Pancreas (tissue), 10 donors: ENCODE measurements at places on chromosomes 12 and 14. TPM values are rescaled to one million over a fixed set of nuclear protein-coding genes. Genes with fewer than 3 reads are reported as not detected.

- no peaks in the 10 kb centered on the region for H3K27me3 ChIP-seq
- peak; percentile 80 for DNase-seq
- no peaks in the 10 kb centered on the region for H3K36me3 ChIP-seq
- H3K4me1 ChIP-seq, result no peaks in the 10 kb centered on the region
These were observed 33.8 kb downstream of the PACS2 start for GRCh38 chr14:105348169-105348944.

DNA sequence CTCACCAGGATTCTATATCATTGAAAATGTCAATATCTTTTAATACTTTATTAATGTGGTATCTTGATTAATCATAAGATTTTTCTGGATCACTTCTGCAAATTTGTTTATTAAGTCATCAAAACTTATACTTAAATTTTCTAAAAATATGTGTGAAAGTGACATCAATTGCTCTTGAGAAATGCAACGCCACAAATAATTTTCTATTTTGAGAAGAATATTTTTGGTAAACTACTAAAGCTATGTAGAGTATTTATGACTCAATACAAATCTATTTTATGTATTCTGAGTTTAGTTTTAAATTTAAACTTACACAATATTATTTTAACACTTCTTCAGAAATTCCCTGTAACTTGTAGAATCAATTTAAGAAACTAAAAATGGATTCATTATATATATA, 263.3 kb downstream of the RASSF9 start:
- H3K4me1 ChIP-seq, result no peaks in the 10 kb centered on the region
- no peak for DNase-seq
- no peaks in the 10 kb centered on the region for H3K27me3 ChIP-seq

GRCh38 chr12:75444429-75445136, 36.0 kb upstream of the GLIPR1 start:
- no peaks in the 10 kb centered on the region for H3K36me3 ChIP-seq
- no peaks in the 10 kb centered on the region for H3K4me1 ChIP-seq
- no peaks in the 10 kb centered on the region for H3K27me3 ChIP-seq
- no peak overlapping the region for H3K27ac ChIP-seq

- no peak for DNase-seq
- H3K4me1 ChIP-seq, result peaks cover 36% of the 10 kb centered on the region
- H3K27me3 ChIP-seq, result no peaks in the 10 kb centered on the region
- no peaks in the 10 kb centered on the region for H3K36me3 ChIP-seq
- peak overlapping the region; percentile 72 for H3K27ac ChIP-seq
- H3K4me3 ChIP-seq, result peak overlapping the region; percentile 1
These were observed 16.4 kb downstream of the ANO6 start for GRCh38 chr12:45232146-45232755.

GRCh38 chr12:100293017-100293416, 26.0 kb downstream of the SCYL2 start:
- no peak for DNase-seq
- H3K36me3 ChIP-seq, result no peaks in the 10 kb centered on the region
- no peaks in the 10 kb centered on the region for H3K27me3 ChIP-seq

DNA sequence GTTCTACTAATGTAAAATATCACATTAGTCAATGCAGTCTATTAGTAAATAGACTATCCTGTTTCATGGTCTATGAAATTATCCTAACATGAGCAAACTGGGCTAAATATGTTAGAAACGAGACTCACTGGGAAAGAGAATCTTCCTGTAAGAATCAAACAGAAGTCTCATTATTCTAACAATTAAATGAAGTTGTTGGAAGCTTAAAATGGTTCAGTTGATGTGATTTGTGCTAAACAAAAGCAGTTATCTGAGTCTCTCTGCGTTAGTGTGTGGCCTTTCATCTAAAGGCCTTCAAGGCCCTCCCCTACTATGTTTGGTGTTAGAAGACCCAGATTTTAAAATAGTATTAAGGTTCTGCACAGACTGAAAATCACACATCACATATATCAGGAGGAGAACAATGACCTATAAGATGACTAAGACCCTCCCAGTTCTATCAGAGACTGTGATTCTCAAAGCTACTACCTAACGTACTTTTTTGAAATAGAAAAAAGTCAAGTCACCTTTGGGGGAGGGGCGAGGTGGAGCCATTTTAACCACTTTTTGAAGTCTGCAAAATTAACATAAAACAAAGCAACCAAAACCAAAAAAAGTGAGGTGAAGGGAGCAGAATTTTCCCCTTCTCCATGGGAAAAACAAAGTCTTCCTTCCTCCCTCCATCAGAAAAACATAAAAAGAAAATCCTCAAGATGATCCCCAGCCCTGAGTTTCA, 82.3 kb downstream of the DENND5B start:
- peaks cover 4% of the 10 kb centered on the region for H3K4me1 ChIP-seq
- H3K4me3 ChIP-seq, result no peak overlapping the region
- no peak for DNase-seq
- H3K36me3 ChIP-seq, result no peaks in the 10 kb centered on the region

DNA sequence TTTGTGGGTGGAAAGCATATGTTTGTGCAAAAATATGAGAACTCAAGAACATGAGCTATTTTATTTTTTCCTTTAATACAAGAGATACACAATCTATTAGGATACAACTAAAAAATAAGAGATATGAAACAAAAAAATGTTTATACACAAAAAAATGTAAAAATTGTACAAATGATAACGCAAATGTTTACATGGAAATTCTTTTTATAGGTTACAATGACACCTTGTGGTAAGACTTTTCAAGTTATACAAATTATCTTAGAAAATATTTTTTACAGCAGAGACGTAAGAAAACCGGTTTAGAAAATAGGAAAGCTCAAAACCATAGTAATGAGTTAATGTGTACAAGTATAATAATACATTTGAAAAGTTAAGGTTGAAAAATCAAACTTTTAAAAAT, 25.5 kb downstream of the CEP83 start:
- no peaks in the 10 kb centered on the region for H3K36me3 ChIP-seq
- no peaks in the 10 kb centered on the region for H3K27me3 ChIP-seq
- no peak for DNase-seq
- no peak overlapping the region for H3K4me3 ChIP-seq
- H3K4me1 ChIP-seq, result peaks cover 12% of the 10 kb centered on the region
- no peak overlapping the region for H3K27ac ChIP-seq

DNA sequence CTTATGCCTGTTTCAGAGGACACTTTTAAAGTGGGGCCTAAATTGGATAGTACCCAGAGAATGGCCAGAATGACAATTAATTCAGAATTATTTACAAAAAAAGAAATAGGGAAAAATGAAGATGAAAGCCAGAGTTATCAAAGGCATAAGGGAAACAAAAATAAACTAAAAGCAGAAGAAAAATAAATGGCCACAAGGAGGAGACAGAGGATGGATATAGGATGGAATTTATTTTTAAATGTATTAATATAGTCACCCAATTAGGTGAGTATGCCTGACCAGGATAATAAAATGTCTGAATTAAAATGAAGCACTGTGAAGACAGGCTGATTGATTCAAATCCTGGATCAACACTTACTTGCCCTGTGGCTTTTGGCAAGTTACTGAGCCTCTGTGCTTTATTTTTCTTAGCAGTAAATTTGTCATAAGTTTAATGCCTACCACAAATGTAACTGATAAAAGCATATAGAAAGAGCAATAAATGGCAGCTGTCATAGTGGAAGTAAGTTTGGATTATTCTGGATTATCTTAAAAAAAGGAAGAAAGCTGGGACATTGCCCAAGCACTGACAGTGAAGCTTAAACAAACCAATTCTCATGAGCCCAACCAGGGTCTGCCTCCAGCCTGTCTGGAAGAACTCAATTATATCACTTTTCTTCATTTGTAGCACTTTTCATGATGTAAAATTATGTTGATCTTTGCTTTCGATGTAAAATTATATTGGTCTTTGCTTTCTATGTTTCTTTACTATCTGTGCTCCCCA, 3.5 kb downstream of the CLEC9A start:
- no peaks in the 10 kb centered on the region for H3K36me3 ChIP-seq
- no peaks in the 10 kb centered on the region for H3K27me3 ChIP-seq
- no peak for DNase-seq
- no peaks in the 10 kb centered on the region for H3K4me1 ChIP-seq
- no peak overlapping the region for H3K27ac ChIP-seq

DNA sequence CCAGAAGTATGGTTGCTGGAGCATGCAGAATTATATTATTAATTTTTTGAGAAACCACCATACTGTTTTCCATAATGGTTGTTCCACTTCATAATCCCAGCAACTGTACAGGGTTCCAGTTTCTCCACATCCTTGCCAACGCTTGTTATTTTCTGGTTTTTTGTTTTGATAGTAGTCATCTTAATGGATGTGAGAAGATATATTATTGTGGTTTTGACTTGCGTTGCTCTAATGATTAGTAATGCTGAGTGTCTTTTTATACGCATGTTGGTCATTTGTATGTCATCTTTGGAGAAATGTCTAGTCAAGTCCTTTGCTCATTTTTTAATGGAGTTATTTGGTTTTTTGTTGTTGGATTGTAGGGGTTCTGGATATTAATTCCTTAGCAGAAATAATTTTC, 58.1 kb downstream of the DAAM1 start:
- H3K36me3 ChIP-seq, result no peaks in the 10 kb centered on the region
- DNase-seq, result no peak
- H3K27me3 ChIP-seq, result no peaks in the 10 kb centered on the region
- no peak overlapping the region for H3K4me3 ChIP-seq
- H3K4me1 ChIP-seq, result no peaks in the 10 kb centered on the region
- H3K27ac ChIP-seq, result no peak overlapping the region

- DNase-seq, result no peak
- no peak overlapping the region for H3K27ac ChIP-seq
- H3K27me3 ChIP-seq, result no peaks in the 10 kb centered on the region
- H3K4me1 ChIP-seq, result peaks cover 11% of the 10 kb centered on the region
- no peak overlapping the region for H3K4me3 ChIP-seq
- H3K36me3 ChIP-seq, result no peaks in the 10 kb centered on the region
These were observed 379.6 kb downstream of the FLRT2 start for GRCh38 chr14:85909581-85909980.

GRCh38 chr12:121949648-121950397, 31.4 kb downstream of the CFAP251 start:
- no peak for DNase-seq
- H3K4me3 ChIP-seq, result no peak overlapping the region
- H3K4me1 ChIP-seq, result no peaks in the 10 kb centered on the region
- H3K27me3 ChIP-seq, result no peaks in the 10 kb centered on the region

GRCh38 chr12:54572881-54573280, 15.6 kb downstream of the PPP1R1A start:
- no peak for DNase-seq
- H3K27me3 ChIP-seq, result no peaks in the 10 kb centered on the region
- H3K27ac ChIP-seq, result no peak overlapping the region
- no peak overlapping the region for H3K4me3 ChIP-seq
- H3K36me3 ChIP-seq, result no peaks in the 10 kb centered on the region

DNA sequence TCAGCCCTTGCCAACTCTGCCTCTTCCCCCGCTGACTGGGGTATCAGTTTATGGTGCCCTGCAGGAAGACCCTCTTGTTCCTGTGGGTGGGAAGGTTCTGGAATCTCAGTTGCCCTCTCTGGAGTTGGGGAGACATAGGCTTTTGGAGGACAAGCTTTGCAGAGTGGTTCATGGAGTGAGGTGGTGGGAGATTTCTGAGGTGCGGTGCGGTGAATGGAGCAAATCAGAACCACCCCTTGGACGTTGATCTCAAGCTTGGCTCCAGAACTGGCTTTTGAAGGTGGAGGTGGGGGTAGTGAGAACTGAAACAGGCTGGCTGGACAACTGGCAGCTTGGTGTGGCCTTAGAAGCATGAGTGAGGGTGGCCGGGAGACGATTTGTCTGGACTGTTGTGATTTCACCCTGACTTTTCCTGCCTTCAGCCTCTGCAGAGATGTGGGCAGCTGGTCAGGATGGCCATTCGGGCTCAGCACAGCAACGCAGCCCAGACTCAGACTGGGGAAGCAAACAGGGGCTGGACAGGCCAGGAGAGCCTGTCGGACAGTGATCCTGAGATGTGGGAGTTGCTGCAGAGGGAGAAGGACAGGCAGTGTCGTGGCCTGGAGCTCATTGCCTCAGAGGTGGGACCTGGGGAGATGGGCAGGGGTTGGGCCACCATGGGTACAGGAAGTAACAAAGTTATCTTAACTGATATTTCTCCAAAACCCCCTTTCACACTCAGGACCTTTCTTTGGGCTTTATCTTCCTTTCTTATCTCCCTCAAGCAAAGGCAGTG, 1.1 kb downstream of the SHMT2 start:
- H3K27me3 ChIP-seq, result no peaks in the 10 kb centered on the region
- no peak for DNase-seq
- H3K36me3 ChIP-seq, result peaks cover 7% of the 10 kb centered on the region
- peaks cover 8% of the 10 kb centered on the region for H3K4me1 ChIP-seq

SLC35E3 gene
- 5.0 TPM for total RNA-seq

SLC15A5 gene
- total RNA-seq, result not detected

RPGRIP1 gene
- 0.21 TPM for total RNA-seq

LRRC10 gene
- not detected for total RNA-seq
